ENCODE measurements at places on chromosomes 3 and 15. TPM values are rescaled to one million over a fixed set of nuclear protein-coding genes. Genes with fewer than 3 reads are reported as not detected.
A peak's percentile ranks its signal among the peaks of the same experiment; 100 is the strongest.

- DNase-seq: no peak
Observed at GRCh38 chr3:24523988-24524727, 29.5 kb upstream of the THRB start.

GRCh38 chr3:143158014-143158988 is 38.7 kb downstream of the CHST2 start:
- DNase-seq: no peak

DNA sequence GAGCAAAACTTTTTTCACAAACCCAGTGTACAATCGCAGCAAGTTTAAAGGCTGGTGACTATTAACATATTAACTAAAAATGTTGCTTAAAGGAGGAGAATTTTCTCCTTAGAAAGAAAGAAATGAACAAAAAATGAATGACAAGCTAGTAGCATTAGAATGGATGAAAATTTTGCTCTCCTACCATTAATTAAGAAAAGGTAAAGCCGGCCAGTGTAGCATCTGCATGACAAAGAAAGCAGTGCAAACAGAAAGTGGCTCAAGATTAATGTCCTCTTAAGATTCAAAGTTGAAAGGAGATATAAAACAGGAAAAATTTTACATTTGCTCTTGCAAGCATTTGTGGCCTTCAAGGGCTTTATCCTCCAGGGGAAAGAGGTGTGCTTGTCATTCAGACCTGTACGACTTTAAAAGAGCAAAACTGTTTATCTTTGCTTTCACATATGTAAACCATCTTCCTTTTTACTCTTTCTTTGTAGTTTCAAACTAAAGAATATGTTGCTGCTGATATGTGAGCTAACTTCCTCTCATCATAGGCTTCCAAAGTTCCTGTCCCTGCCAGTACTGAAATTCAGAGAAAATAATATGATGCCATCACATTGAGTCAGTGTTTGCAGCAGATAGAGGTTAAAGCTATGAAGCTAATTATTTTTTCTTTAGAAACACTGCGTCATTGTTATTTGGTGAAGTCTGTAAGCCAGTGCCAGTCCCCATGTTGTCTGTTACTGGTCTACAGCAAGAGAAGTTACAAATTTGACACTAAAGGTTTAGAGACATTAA is 439.1 kb upstream of the GRM7 start:
- no peak for DNase-seq

- DNase-seq: no peak
Observed at GRCh38 chr3:243356-243725, 46.8 kb downstream of the CHL1 start.

GRCh38 chr3:10363935-10364334 is 43.0 kb upstream of the SEC13 start:
- DNase-seq: no peak

GRCh38 chr3:5116538-5116937 is 5.6 kb upstream of the ARL8B start:
- DNase-seq: no peak

- DNase-seq: no peak
Observed at GRCh38 chr3:152279479-152279878, 10.8 kb downstream of the MBNL1 start.

- no peak for DNase-seq
Observed at GRCh38 chr3:48086705-48087104, 70.5 kb upstream of the MAP4 start.

DNA sequence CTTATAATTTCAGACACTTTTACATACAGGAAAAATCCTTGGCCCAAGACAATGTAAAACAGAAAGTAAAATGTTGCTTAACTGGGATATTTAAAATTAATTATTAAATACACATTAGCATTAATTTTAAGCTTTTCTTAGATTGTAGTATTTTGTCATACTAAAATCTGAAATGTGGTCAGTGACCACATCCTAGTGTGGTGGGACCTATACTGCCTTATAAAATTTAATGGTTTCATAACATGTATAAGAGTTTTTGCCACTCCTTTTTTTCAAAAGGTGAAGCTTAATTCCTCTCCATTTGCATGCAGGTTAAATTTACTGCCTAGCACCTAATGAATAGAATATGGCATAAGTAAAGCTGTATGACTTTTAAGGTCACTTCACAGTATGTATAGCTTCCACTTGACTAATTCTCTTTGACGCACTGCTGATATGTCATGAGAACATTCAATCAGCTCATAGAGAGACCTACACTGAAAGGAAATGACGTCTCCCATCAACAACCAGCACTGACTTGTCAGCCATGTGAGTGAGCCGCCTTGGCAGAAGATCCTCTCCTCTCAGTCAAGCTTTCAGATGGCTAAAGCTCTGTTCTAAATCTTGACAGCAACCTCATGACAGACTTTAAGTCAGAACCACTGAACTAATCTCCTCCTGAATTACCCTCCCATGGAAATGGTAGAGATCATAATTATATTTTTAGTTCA is 847.8 kb downstream of the SI start:
- no peak for DNase-seq

GRCh38 chr3:11010426-11011165 is 18.0 kb downstream of the SLC6A1 start:
- peak; percentile 65 for DNase-seq

GRCh38 chr3:190442240-190442639 is 7.5 kb downstream of the TMEM207 start:
- DNase-seq: no peak

- DNase-seq: no peak
Observed at GRCh38 chr15:44796508-44796907, 60.2 kb downstream of the TRIM69 start.

DNA sequence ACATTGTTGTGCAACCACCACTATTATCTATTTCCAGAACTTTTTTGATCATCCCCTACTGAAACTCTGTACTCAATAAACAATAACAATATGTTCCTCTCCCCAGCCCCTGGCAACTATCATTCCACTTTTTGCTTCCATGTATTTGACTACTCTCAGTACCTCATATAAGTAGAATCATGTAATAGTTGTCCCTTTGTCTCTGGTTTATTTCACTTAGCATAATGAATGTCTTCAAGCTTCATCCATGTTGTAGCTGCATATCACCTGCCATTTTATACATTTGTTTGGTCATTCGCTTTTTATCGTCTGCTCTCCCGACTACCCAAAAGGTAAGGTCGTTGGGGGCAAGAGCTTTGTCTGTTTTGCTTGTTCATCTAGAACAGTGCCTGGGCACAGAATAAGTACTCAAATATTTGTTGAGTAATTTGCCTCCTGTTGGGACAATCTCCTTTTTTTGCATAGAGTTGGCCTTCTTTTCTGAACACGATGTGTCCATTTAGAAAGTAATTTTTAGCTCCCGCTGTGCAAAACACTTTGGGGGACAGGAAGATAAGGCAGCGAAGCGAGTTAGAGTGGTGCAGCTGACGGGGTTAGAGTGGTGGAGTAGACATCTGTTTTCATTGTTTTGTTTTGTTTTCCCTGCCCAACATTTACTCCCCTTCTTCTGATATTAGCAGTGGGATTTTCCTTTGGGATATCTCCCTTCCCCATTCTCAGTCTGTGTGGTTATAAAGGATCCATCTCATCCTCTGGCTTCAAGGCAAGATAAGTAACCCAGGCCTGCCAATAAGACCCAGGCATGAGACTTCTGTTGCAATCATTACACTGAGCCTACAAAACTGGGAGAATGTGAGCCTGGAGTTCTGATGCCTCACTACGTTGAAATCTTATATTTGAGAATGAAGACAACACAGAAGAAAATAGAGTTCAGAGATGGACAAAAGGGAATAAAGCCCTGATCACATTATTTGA is 83.4 kb upstream of the RNU6-1 start:
- no peak for DNase-seq

GRCh38 chr3:15310491-15311370 is 21.7 kb downstream of the SH3BP5 start:
- no peak for DNase-seq

- DNase-seq: no peak
Observed at GRCh38 chr3:146246526-146246925, 4.4 kb downstream of the PLSCR4 start.

DNA sequence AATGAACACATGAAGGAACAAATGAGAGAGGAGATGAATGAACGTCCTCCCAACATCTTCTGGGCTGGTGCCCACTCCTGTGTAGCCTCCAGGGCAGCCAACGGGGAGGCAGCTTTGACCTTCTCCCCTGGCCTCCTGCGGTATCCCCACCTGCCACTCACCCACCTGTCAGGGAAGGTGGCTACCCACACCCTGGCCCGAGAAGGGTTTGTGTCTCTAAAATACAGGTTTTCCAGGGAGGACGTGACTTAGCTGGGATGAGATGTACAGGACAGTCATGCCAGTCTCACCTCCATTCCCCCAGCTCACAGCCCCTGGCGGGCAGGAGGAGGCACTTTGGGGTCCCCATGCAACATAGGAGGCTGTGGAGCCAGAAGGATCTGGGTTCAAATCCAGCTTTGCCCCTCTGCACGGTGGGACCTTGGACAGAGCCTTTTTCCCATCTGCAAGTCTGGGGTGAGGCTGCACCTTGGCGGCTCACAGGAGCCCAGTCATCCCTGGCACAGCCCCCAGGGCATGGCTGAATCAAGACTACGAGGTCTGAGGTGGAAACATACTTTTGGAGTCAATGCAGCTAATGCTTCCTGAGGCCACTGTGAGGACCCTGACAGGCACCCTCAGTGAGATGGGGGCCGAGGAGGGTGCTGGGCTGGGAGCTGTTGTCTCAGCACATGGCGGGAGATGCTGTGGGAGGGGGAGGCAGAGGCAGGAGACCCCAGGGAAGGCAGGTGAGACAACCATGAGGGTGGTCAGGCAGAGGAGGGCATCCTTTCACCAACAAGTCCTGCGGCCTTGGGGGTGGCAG is 11.1 kb upstream of the PLXND1 start:
- DNase-seq: no peak

GRCh38 chr3:194937882-194938321 is 252.2 kb downstream of the FAM43A start:
- DNase-seq: no peak

DNA sequence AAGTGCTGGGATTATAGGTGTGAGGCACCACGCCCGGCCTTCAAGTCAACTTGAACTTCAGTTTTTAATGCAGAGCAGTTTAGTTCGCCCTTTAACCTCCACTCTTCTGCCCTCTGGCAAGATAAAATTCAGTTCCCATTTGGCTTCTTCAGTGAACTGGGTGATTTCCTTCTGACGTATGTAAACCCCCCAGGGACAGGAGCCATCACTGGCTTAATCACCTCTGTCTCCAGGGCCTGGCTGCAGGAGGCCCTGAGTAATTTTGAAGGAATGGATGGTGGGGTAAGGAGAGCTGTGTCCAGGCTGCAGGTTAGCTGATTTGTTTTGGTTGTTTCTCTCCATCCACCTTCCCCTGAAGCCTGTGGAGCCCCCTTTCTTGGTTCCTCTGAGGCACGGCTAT is 11.9 kb downstream of the MCM2 start:
- no peak for DNase-seq

DNA sequence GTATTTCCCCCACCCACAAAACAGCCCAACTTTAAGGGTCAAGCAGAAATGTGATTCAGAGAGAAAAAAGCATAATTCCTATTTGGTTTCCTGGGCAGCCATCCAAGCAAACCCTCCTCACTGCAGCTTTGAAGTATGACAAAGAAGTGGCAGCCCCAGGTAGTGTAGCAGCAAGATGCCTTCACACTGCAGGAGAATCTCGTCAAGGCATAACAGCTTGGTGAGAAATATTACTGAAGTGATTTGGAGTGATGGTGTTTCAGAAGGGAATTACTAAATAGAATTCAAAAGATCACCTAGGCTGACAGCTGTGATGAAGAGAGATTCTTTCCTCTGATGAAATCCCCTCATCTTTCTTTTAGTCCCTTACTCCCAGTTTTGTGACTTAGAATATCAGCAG is 173.9 kb downstream of the PYDC2 start:
- DNase-seq: no peak

DNA sequence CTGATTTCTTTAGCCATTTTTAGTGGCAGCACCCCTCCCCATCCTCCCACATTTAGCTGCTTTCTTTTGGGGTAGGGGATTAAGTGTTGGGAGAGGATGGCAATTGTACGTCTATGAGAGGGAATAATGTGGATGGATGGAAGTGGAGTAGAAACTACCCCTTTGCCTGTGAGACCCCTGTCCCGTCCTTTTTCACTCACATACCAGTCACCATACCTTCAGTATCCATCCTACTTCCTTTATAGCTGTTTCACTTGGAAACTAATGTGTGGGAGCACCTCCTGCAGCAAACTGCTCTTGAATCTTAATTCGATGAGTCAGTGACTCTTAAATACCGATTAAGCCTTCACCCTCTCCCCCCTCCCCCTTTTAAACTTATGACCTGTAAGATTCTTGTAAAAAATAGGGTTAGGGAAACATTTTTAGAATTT is 730 bp downstream of the SPRED1 start:
- DNase-seq: no peak

DNA sequence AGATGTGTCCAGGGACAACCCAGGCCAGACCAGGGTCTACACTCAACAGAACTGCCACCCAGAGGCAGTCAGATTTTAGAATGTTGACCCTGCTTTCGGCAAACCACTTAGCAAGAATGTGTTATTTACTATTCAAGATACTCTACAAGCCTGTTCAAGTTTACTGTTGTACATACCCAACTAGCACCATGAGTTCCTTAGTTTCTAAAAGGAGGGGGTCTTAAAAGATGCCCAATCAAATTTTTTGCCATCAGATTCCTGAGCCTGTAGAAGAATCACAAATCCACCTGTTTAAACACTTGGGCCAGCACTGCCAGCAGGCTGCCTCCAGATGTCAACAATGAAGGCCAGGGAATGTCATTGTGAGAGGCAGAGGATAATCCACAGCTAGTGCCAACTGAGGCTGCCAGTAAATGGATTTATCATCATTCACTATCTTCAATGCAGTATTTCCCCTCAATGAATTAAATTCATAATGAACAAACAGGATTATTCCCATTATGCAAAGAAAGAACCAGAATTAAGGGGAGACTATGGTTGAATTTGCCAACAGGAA is 43.5 kb upstream of the SNRPA1 start:
- DNase-seq: no peak

GRCh38 chr3:67375976-67376375 is 278.4 kb downstream of the SUCLG2 start:
- no peak for DNase-seq

TGM4 gene
- not detected for total RNA-seq

RPP25 gene
- total RNA-seq: 7.3 TPM

PRSS50 gene
- total RNA-seq: not detected

SPESP1 gene
- total RNA-seq: 4.5 TPM

STRIT1 gene
- total RNA-seq: 0.82 TPM

FEZF2 gene
- 12.2 TPM for total RNA-seq

SPINK8 gene
- total RNA-seq: not detected

CASR gene
- total RNA-seq: not detected

CLDN1 gene
- 4.1 TPM for total RNA-seq

C3orf62 gene
- total RNA-seq: 6.5 TPM

RARB gene
- total RNA-seq: 28.5 TPM

TMC3 gene
- under 0.01 TPM for total RNA-seq

CHD2 gene
- 108 TPM for total RNA-seq

ASB14 gene
- total RNA-seq: under 0.01 TPM

SKOR1 gene
- total RNA-seq: 0.41 TPM

Measured in frontal cortex (tissue), 4 donors.